DMS 273 treated with DMSO at 0.1 percent for 48 hours (cell line): ENCODE measurements at places on chromosomes 4 and X.

GRCh38 chrX:72095370-72095769 is 36.3 kb downstream of the RTL5 start:
- DNase-seq, result no peak

DNA sequence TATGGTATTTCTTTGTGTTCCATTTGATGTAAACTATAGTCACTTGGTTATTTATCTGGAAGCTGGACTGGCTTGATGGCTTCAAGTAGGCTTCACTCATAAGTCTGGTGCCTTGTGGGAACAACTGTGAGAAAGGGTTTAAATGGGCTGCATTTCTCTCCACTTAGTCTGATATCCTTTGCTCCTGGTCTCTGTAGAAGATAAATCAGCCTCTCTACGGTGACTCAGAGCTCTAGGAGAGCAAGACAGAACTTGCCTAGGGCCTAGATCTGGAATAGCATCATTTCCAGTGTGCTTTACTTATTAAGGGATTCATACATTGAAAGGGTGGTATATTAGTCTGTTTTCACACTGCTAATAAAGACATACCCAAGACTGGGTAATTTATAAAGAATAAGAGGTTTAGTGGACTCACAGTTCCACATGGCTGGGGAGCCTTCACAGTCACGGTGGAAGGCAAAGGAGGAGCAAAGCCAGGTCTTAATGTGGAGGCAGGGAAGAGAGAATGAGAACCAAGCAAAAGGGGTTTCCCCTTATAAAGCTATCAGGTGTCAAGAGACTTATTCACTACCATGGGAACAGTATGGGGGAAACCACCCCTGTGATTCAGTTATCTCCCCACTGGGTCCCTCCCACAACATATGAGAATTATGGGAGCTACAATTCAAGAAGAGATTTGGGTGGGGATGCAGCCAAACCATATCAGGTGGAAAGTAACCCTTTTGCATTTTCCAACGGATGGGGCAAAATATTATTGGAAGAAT is 1746.4 kb upstream of the PCDH7 start:
- DNase-seq, result no peak

- DNase-seq, result no peak
Observed at GRCh38 chrX:154333837-154334271, 38.3 kb downstream of the TKTL1 start.

GRCh38 chr4:149029056-149029651 is 586.9 kb upstream of the NR3C2 start:
- DNase-seq, result no peak

GRCh38 chrX:46330981-46331380 is 214.2 kb downstream of the ZNF674 start:
- DNase-seq, result no peak

DNA sequence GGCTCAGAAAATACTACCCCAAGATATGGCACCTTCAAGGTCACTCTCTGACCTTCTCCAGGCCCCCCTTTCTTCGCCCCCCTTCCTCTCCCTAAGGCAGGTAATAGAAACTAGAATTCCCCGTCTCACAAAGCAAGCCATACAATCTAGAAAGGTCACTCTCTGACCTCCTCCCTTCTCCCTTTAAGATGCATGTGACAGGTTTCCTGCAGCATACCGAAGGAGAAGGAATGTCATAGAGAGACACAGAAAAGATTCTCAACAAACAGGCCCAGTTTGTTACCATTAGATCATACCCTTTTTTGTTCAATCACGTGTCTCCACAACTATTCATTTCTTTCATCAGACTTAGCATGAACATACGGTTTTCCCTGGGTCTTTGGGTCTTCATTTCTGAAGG is 51.2 kb upstream of the RBMXL3 start:
- no peak for DNase-seq

- no peak for DNase-seq
Observed at GRCh38 chr4:27947302-27947701, 1086.7 kb downstream of the STIM2 start.

DNA sequence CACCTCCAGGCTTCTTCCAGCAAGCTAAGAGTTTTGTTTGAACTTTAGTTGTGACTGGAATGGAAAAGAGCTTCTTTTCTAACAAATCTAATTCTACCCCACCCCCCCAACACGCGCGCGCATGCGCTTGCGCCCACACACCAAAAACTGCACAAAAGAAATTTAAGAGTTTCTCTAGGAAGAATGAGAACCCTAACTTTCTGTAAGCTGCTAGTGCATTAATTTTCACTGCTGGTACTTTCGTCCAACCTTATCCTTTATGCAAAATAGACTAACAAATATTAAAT is 9.0 kb upstream of the INTU start:
- DNase-seq, result no peak

GRCh38 chr4:67896421-67897065 is 12.7 kb upstream of the TMPRSS11D start:
- DNase-seq, result no peak

DNA sequence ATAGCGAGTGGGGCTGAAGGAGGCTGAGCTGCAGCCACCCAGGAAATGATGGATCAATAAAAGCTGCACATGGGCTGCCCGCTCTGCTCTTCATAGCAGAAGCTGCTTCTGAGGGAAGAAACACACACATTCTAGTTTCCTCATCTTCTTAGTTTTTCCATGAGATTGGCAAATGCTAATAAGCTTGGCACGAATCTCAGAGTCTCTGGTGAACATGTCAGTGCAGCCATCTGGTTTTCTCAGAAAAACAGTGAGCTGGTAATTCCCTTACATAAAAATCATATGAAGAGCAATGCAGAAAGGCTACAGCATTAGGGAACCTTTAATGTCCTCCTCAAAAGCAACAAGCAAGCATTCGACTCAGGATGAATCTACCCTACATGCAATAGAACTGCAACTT is 69.9 kb downstream of the GATB start:
- no peak for DNase-seq

DNA sequence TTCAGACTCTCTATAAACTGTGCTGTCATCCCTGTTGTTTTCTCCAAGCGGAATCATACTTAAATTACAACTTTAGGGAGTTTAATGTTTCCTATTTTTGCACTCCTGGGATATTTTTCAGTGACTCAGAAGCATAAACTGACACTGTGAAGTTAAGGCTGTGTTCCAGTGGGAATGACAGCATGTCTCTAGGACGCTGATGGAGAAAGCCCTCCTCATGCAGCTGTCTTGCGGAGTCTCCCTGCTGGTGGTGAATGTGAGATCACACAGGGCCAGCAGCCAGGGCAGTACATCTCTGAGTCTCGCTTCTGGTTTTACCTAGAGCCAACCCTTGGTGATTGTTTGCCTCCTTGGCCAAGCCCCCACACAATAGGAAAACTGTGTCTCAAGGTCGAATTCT is 53.3 kb downstream of the NFKB1 start:
- DNase-seq, result no peak

GRCh38 chrX:133290076-133290475 is 71.9 kb upstream of the TFDP3 start:
- DNase-seq, result no peak

- DNase-seq, result no peak
Observed at GRCh38 chr4:53121264-53121865, 244.5 kb downstream of the SCFD2 start.

GRCh38 chr4:73988061-73988460 is at the start of gene PPBP:
TSS of gene PPBP (minus strand) at chr4:73988190. CDS start at chr4:73988103, 87 bp downstream.
- no peak for DNase-seq

DNA sequence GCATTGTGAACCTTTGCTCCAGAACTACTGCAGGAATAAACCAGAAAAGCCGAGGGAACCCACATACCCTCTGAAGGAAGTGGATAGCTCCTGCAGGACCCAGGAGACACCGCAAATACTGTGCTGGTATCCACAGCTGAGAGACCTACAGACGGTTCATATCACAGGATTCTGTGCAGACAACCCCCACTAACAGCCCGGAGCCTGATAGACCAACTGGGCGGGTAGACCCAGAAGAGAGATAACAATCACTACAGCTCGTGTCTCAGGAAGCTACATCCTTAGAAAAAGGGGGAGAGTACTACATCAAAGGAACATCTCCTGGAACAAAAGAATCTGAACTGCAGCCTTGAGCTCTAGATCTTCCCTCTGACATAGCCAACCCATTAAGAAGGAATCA is 150.8 kb downstream of the FRAS1 start:
- DNase-seq, result no peak

- DNase-seq, result no peak
Observed at GRCh38 chrX:37755025-37755424, 24.8 kb upstream of the CYBB start.

GRCh38 chr4:140777386-140777785 is 21.2 kb upstream of the TBC1D9 start:
- DNase-seq, result no peak

DNA sequence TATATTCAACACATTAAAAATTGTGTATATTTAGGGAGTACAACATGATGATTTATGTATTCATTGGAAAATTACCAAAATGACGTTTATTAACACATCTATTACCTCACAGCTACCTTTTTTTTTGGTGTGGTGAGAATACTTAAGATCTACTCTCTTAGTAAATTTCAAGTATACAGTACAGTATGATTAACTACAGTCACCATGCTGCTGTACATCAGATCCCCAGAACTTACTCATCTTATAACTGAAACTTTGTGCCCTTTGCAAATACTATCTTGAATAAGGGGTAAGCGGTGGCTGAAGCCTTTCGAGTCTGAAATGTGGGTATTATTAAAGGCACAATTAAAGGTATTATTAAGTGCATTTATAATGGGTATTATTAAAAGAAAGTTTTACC is 976 bp downstream of the PHKA1 start:
- DNase-seq, result no peak

- DNase-seq, result no peak
Observed at GRCh38 chrX:104270916-104271512, 16.3 kb upstream of the ESX1 start.
